ENCODE measurements at places on chromosomes 6 and 20.

- no peak for DNase-seq
These were observed 142.1 kb upstream of the STMND1 start for GRCh38 chr6:16959789-16960188.

DNA sequence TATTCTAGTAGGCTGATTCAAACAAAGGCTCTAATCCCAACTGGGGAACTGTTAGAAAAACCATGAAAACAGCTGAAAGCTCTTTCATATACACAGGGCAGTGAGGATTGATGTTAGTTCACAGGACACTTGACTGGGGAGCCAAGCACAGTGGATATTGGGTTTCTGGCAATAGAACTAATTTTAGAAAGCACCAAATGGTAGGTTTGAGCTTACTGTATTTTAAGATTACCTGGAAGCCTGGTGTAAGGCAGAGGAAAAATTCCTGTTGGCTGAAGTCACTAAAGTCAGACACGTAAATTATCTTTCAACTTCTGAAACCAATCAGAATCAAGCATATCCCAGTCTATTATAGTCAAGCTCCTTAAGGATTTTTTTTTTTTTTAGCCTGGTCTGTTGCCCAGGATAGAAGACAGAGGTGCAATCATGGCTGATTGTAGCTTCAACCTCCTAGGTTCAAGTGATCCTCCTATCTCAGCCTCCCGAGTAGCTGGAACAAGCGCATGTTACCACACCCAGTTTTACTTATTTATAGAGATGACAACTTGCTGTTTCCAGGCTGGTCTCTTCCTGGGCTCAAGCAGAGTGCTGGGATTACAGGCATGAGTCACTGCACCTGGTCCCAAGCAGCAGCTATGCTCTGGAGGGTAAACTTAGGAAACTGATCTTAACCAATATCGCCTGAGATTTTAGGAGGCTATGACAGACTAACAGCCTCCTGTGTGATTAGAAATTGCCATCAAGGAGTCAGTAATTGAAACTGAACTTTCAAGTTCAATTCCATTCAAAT lies 32.5 kb upstream of the SYNCRIP start:
- DNase-seq = no peak

- DNase-seq = no peak
These were observed 997.0 kb downstream of the GRIK2 start for GRCh38 chr6:102390541-102390940.

DNA sequence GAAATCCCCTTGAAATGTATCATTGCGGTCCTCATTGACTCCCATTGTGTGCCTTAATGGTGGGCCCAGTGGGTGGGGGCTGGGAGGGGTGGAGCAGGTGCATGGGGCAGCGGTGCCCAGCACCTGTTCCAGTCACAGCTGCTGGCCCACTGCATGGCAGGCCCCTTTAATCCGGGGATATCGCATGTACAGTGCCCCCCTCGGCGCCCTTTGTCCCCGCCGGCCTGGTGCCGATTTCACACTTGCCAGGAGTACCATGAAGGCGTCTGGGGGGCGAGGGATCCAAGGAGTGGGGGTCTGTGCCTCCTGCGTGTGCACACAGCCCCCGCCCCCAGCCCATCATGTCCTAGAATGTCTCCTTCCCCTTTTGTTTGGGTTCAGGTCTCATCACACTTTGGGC lies 2.8 kb downstream of the SNAI1 start:
- no peak for DNase-seq

- peak; percentile 82 for DNase-seq
These were observed 1.6 kb downstream of the HLA-DQB1 start for GRCh38 chr6:32664827-32665362.

DNA sequence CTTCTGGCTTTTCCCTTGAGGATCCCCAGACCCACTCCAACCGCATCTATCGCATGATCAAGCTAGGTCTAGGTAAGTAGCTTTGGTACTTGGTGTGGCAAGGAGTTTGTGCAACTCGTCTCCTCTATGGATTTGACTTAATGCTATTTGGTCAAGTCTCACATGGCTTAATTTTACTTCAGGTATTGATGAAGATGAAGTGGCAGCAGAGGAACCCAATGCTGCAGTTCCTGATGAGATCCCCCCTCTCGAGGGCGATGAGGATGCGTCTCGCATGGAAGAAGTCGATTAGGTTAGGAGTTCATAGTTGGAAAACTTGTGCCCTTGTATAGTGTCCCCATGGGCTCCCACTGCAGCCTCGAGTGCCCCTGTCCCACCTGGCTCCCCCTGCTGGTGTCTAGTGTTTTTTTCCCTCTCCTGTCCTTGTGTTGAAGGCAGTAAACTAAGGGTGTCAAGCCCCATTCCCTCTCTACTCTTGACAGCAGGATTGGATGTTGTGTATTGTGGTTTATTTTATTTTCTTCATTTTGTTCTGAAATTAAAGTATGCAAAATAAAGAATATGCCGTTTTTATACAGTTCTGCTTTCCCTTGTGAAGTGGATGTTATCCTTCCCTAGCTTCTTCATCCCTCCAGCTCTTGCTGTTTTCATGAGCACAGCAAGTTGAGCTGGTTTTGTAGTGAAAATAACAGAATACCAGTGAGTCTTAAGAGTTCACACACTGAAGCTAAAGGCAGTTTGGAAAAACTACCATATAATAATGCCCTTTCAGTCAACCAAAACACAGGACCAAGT lies 3.8 kb downstream of the SLC35B2 start:
- peak; percentile 61 for DNase-seq

GRCh38 chr6:25706314-25707014 lies 48.1 kb upstream of the SLC17A4 start:
- DNase-seq = peak; percentile 8

DNA sequence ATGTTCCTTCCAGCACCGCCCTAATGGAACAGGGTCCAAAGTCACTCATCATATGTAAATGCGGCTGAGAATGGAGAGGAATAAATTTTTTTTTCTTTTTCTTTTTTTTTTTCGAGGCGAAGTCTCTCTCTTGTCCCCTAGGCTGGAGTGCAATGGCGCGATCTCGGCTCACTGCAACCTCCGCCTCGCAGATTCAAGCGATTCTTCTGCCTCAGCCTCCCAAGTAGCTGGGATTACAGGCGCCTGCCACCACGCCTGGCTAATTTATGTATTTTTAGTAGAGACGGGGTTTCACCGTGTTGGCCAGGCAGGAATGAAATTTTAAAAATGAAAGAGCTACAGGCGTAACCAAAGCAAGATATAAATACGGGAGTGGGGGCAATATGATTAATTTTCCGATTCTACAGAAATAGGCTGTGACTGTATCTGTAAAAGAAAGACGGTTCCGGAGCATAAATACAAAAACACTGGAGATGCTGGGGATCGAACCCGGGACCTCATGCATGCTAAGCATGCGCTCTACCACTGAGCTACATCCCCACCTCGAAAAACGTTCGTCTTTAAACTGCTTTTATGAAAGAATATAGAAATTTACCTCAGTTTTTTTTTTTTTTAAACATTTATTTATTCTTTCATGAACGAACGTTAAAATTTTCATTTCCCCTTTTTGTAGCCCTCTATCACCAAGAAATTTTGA lies 132.2 kb downstream of the GPX5 start:
- peak; percentile 71 for DNase-seq

DNA sequence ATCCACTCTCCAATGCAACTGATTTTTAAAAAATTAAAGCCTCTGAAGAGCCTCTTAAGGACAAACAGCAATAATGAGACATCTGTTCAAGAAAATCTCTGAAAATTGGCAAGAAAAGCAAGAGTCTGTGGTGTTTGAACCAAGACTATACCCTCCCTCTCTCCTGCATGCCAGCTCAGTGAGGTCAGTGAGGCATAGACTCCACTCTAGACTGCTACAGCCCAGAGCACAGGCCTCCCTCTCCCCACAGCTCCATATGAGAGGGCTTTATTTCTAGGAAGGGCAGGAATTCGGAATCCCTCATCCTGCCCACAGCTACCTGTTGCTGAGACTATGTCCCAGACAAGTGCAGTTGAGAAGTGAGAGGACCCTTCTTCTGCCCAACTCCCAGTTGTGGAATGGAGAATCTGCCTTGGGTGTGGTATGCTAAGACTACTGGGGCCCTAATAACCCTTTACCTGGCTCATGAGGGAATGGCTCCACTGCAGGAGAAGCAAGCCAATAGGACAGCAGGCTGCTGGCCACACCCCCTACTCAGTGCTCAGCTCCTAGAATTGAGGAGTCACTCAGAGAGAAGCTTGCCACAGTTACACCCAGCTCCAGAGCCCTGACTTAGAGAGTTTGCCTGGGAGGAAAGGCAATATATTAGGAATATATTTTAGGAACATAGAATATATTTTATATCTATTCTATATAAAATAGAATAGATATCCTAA lies 22.7 kb upstream of the HLA-DQA1 start:
- no peak for DNase-seq

- no peak for DNase-seq
These were observed 47.4 kb upstream of the SAMD3 start for GRCh38 chr6:130269969-130270635.

GRCh38 chr6:93523365-93523764 lies 104.0 kb upstream of the EPHA7 start:
- DNase-seq = no peak

DNA sequence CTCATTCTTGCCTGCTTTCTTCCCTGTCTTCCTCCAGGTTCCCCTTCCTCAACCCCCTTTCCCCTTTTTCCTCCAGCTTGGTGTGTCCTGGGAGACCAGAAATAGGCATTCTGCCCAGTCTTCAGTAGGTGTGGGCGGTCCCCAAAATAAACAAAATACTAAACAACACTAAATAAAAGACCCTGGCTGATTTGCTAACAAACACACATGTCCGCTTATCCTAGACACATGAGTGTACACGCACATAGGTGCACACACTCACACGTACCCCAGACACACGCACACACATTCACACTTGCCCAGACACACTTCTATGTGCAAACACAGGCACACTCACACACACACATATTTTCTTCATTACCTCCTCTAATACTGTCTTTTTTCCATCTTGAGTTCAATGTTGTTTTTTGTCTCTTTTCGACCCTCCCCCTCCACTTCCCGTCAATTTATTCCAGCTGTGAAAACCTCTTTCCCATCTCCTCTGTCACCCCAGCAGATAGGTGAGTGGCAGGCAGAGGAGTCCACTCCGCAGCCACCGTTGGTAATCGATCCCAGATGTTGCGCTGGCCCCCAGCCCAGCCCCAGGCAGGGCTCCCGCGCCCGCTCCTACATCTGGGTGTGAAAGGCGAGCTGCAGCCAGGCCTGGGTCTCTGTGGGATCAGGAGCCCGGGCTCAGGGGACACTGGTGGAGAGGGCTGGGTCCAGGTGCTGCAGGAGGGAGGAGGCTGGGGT lies 56.9 kb upstream of the FOXP4 start:
- DNase-seq = no peak

DNA sequence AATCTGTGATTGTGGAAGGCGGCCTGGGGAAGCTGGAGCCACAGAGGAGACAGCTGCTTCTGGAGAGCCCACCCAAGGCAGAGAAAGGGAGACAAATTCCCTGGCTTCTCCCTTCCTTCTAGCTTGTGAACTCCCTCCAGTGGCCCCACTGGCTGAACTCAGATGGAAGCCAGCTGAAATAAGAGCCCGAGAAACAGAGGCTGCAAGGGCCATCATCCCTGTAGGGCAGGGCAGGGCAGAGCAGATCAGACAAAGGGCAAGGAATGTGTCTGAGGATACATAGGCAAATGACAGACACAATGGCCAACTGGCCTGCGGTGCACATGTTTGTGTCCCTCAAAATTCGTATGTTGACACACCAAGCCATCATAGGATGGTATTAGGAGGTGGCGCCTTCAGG lies 25.3 kb downstream of the MDFI start:
- DNase-seq = no peak

DNA sequence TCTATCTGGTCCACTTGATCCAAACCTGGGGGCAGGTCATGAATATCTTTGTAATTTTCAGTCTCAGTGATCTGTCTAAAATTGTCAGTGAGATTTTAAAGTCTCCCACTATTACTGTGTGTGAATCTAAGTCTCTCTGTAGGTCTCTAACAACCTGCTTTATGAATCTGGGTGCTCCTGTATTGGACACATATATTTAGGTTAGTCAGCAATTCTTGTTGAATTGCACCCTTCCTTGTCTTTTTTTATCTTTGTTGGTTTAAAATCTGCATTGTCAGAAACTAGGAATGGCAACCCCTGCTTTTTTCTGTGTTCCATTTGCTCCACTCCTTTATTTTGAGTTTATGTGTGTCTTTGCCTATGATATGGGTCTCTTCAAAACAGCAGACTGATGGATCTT lies 140.7 kb downstream of the ASCC3 start:
- no peak for DNase-seq

DNA sequence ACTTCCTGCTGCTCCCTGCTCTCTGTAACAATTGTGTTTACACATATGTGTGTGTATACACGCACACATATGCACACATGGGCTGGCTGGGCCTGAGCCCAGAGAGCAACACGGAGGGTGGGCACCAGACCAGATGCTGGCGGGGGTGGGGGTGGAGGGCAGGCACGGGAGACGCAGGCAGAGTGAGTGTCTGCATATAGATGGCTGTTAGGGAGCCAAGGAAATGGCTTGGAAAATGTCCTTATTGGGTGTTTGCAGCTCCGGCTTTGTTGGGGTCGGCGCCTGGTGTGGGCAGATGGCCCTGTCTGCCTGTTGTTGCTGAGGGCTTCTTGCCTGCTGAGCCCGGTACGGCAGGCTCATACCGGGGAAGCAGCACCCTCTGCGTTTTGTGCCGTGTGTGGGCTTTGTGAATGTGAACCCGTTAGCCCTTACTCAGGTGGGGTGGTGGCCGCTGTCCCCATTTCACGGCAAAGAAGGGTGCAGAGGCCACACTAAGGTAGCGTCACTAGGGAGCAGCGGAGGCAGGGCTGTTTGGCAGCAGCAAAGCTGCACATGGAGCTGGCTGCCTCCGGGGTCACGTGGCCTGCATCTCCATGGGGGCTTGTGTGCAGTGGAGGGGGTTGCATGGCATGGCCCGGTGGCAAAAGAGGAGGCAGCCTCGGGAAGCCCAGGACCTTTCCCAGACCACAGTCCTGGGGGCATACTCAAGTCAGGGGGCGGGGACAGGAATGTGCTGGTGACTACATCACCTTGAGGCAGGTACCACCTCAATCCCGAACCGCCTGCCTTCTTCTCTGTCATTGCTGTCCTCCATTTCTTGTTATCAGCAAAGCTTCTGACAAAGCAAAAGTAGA lies 47.4 kb upstream of the SRF start:
- DNase-seq = no peak

DNA sequence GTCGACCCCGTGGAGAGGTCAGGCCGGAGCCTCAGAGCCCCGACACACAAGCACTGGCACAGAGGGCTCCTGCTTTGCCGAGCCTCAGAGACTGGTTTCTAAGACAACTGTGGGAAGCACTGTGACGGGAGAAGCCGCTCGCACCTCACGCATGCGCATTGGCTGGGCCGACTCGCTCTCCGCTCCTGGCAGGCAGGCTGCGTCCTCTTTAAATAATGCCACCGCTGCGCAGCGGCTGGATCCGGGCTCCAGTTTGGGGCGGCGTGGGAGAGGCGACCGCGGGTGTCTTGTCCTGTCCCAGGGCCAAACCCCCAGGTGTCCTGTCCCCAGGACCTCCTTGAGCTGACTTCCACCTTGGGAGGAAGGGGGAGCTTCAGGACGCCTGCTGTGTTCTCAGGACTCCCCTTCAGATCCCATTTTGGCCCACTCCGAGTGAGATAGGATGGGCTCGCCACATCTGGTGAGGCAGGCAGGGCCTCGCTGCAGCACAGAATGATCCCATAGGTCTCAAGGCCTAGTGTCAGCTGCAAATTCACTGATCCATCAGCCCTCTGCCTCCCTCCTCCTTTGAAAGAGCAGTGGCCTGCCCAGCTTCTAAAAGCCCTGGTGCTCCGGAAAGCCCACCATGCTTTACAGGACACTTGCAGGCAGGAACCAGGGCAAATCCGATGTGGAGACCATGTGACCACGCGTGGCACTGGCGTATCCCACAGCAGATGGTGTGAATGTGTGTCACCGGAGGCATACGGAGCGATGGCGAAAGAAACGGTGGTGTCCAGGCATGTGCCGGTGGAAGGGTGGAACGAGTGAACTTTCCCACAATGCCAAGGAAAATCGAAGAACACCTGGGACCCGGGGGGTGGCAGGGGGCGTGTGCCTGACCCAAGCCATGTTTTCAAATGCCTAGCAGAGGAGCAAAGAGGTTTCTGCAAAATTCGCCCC lies 169.3 kb upstream of the ZNF337 start:
- DNase-seq = peak; percentile 66

Measured in suppressor macrophage treated with lipopolysaccharide for 4 hours (primary cell).